ENCODE measurements at places on chromosomes 7 and 10. TPM values are rescaled to one million over a fixed set of nuclear protein-coding genes. Genes with fewer than 3 reads are reported as not detected.

Gene PKD2L1
- not detected for polyA plus RNA-seq

DNA sequence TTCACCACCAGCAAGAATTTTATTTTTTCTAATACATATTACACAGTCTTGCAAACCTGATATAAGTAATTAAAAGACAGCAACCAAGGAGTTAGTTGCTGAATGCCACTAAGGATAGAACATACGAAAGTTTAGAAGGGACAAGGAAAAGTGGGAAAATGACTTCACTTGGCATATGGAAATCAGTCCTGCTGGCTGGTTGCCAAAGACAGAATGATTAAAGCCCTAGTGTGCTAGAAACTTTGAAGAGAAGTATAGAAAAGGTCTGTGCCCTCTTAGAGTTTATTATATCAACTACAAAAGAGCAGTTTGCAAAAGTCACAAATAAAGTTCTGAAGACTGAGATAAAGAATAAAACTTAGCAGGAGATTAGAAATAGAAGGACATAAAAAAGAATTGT is 5.8 kb upstream of the YAE1 start:
- no peak for DNase-seq

Gene SLC29A4
- polyA plus RNA-seq = 0.99 TPM

Gene SUPV3L1
- polyA plus RNA-seq = 18.0 TPM

GRCh38 chr10:29240986-29241660 is 47.7 kb upstream of the LYZL1 start:
- no peak for DNase-seq

DNA sequence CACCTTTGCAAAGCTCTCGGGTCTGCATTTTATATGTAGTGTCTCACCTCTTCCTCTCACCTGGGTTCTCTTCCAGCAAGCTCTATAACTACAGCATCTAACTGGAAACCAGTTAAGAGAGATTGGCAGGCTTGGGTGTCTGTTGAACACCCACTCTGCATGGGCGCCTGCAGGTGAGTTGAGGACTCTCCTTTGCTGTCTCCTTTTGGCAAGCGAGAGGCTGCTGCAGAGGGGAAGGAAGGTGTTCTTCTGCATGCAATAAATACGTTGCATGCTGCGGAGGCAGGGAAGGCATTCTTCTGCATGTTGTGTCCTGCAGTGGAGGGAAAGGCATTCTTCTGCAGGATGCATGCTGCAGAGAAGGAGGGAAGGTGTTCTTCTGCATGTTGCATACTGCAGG is 81.4 kb upstream of the ADAM12 start:
- no peak for DNase-seq

DNA sequence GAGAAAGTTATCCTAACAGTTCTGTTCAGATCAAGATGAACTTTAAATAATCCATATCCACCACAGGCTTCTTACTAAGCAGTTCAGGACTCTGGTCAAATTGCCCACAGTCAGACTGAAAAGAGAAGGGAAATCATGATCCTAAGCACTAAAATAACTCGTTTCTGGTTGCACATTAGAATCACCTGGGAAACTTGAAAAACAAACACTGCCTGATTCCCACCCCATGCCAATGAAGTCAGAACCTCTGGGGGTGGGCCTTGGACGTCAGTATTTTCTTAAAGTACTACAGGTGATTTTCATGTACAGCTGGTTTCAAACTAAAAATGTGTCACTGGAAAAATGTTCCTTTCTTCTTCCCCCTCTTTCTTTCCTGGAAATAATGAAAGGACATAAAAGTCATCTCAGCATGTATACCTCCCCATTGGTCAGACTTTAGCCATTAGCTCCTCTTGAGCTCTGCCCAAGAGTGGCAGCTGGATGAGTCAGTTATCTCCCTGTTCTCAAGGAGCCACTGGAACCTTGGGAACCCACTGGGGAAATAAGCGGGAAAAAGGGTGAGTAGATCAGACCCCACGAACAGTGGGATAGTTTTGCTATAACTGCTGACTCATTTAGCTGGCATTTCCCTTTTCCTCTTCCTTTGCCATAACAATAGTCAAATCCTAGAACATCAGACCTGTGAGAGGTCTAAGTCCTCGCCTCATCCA is 75.3 kb upstream of the IL6 start:
- DNase-seq = no peak

- no peak for DNase-seq
Observed at GRCh38 chr7:55110993-55111361, 92.2 kb downstream of the EGFR start.

DNA sequence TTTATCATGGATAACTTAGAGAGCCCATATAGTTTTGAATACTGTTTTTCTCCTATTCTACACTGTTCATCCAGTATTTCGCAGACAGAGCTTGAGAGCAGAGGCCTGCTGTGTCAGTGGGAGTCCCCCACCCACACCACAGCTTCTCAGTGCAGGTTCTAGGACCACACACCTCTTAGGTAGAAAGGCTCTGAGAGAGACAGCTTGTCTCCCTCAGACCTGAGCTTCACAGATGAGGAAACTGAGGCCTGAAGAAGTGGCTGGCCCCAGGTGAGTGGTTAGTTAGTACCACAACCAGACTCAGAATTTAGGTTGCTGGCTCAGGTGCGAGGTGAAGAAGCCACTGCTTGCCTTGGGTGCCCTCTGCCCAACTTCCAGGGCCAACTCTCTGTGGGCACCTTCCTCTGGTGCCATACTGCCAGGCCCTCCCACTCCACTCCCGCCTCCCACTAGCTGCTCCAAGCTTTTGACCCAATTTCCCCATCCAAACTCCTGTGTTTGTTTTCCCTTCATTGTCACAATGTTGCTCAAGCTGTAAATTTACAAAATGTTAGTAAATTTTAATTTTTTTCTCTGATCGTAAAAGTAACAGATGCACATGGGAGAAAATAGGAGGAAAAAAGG is 7.6 kb upstream of the HILPDA start:
- no peak for DNase-seq
